Stimulated activated CD8-positive, alpha-beta memory T cell treated with anti-CD3 and anti-CD28 coated beads, Interleukin-2, amount 100 ng/mL, for 1 hour (primary cell): ENCODE measurements at places on chromosomes 5 and 9.

- no peak for DNase-seq
Measured at GRCh38 chr5:107032629-107033028, 638.1 kb downstream of the EFNA5 start.

DNA sequence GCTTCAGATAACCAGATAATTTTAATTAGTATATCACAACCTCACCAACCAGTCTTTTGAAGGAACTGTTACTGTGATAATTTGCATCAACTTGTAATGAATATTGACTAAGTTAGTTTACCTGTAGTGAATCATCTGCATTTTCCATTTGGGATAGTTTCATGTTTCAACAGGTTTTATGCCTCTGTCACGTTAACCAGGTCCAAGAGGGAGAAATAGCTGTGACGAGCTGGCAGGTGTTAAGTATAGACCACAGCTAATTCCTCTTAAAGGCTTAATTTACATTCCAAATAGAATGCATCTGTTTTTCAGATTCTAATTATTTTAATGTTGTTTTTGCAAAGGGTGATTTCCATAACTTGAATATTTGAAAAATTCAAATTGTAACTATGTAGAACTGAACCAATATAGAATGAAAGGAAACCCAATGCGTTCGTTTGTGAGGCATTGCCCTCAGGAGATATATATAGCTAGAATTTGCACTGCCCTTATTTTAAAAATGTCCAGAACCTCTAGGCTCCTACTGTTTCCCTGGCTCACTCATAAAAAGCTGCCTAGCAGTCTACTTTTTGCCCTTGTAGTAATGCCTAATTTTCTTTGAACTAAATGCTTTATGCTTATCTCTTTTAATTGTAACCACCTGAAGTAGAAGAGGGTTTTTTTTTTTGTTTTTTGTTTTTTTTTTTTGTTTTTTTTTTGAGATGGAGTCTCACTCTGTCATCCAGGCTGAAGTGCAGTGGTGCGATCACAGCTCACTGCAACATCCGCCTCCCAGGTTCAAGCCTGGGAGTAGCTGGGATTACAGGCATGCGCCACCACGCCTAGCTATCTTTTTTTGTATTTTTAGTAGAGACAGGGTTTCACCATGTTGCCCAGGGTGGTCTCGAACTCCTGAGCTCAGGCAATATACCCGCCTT, 270.5 kb downstream of the SMARCA2 start:
- DNase-seq: no peak

- no peak for DNase-seq
Measured at GRCh38 chr9:31908158-31908890, 476.1 kb upstream of the ACO1 start.

- DNase-seq: no peak
Measured at GRCh38 chr5:58013542-58014258, 446.2 kb downstream of the PLK2 start.

GRCh38 chr9:136107155-136107952, 11.3 kb downstream of the TMEM250 start:
- DNase-seq: no peak
